Frontal cortex (tissue), 4 donors: ENCODE measurements at places on chromosomes 1 and 21.

DNA sequence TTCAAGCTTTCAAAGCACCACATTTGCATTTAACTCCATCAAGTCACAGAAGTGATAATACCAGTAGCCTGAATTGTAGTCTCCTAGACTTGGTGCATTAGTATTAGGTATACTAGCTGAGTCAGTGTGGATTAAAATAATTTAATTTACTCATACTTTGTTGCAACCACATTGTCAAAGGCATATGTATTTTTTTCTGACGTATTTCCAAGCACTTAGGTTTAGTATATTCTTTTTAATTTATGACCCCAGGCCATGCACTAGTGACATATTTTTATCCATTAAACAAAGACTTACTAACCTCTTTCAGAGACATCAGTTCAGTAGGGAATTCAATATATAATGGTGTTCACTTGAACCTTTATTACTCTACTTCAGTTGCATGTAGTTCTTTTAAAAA, 1894.5 kb downstream of the NCAM2 start:
- DNase-seq = no peak

DNA sequence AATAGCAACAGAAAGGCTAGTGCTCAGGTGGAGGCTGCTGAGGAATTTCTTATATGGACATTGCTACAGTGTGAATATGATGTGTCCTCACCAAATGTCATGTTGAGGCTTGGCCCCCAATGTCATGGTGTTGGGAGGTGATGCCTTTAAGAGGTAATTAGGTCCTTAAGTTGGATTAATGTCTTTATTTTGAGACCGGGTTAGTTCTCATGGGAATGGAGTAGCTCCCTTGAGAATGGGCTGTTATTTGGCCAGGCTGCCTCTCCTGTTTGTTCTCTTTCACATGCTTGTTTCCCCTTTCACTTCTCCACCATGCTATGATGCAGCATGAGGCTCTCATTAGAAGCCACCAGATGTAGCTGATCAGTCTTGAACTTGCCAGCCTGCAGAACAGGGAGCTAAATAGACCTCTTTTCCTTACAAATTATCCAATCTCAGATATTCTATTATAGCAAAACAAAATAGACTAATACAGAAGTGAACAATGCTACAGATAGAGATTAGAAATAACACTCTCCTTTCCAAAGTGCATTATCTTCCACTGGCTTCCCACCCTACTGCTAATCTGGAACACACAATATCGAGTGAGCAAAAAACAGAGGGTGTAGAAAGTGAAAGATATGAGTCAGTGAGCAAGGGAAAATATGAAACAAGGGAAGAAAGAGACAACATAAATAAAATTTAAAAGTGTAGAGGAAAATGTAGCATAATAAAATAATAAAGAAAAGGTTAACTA, 160.2 kb downstream of the NTMT2 start:
- DNase-seq = no peak

- DNase-seq = no peak
These were observed 3.7 kb upstream of the SDC3 start for GRCh38 chr1:30912224-30912623.

DNA sequence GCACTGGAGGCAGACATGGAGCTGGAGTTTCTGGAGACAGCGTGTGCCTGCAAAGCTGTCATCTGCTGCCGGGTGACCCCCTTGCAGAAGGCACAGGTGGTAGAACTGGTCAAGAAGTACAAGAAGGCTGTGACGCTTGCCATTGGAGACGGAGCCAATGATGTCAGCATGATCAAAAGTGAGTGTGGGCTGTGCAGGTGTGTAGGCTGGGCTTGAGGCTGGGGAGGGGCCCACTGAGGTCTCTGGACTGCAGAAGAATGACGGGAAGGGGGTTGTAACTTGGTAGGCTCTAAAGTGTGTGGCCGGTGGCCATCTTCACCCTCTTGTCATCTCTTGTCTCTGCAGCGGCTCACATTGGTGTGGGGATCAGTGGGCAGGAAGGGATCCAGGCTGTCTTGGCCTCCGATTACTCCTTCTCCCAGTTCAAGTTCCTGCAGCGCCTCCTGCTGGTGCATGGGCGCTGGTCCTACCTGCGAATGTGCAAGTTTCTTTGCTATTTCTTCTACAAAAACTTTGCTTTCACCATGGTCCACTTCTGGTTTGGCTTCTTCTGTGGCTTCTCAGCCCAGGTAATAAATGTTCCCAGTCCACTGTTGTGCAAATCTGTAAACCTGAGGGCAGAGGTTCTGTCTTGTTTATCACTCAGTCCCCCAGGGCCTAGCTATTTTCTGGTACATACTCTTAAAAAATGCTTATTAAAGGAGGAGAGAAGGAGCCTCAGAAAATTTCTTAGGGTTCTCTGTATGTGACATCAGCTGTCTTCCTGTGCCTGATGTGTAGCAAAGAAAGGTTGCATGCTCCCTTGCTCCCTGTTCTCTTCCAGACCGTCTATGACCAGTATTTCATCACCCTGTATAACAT, 19.9 kb downstream of the ATP8B2 start:
- no peak for DNase-seq

DNA sequence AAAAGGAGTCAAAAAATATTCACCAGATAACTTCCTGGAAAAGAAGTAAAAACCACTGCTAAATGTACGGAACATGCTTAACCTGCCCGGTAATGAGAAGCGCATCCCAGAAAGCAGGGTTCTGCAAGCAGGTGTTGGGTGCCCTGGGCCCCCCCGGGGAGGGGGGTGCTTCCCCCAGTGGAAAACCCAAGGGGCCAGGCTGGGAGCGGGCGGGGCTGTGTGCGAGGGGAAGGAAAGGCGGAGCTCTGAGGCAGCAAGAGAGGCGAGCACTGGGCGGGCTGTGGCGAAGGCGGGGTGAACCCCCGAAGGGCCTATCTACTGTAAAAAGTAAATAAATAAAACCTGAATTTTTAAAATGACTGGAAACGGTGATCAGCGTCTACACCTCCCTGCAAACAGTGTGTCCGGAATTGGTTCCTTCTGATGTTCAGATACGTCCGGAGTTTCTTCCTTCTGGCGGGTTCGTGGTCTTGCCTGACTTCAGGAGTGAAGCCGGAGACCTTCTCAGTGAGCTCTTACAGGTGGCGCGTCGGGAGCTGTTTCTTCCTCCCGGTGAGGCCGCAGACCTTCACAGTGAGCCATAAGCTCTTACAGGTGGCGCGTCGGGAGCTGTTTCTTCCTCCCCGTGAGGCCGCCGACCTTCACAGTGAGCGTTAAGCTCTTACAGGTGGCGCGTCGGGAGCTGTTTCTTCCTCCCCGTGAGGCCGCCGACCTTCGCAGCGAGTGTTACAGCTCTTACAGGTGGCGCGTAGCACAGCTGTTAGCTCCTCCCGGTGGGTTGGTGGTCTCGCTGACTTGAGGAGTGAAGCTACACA, 13.4 kb downstream of the FTCD start:
- DNase-seq = no peak

GRCh38 chr1:173771560-173771959, 52.9 kb upstream of the DARS2 start:
- DNase-seq = no peak

- DNase-seq = no peak
These were observed 14.0 kb upstream of the ZC3H11B start for GRCh38 chr1:219626865-219627264.

GRCh38 chr1:203048555-203049051, 22.3 kb downstream of the PPFIA4 start:
- no peak for DNase-seq

GRCh38 chr1:147169171-147169570, 3.1 kb downstream of the PRKAB2 start:
- DNase-seq = no peak

- peak; percentile 92 for DNase-seq
These were observed at the start of gene GCLM for GRCh38 chr1:93909146-93910050. GCLM (minus strand) TSS chr1:93909430; CDS start chr1:93909163, 267 bp downstream.

- no peak for DNase-seq
These were observed 7.7 kb downstream of the TFF2 start for GRCh38 chr21:42343101-42343500.

DNA sequence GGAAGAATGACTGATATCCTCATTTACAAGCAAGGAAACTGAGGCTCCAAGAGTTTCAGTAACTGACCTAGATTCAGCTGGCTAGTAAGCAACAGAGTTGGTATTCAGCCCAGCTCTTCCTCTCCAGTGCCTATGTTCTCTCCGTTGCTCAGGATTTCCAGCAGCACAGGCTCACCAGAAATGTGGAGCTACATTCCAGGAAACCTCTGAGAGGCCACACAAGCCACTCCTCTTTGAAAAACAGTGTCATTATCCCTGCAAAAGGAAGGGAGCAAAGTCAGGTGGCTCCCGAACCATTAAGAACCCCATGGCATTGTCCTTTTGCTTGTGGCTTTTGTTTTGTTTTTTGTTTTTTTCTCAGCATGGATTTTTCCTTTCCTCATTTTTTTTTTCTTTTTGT, 40.6 kb upstream of the DUSP10 start:
- DNase-seq = no peak

- DNase-seq = no peak
These were observed at the start of gene CD52 for GRCh38 chr1:26317612-26318337. CD52 (plus strand) TSS chr1:26317958; CDS start chr1:26318018, 60 bp downstream.

DNA sequence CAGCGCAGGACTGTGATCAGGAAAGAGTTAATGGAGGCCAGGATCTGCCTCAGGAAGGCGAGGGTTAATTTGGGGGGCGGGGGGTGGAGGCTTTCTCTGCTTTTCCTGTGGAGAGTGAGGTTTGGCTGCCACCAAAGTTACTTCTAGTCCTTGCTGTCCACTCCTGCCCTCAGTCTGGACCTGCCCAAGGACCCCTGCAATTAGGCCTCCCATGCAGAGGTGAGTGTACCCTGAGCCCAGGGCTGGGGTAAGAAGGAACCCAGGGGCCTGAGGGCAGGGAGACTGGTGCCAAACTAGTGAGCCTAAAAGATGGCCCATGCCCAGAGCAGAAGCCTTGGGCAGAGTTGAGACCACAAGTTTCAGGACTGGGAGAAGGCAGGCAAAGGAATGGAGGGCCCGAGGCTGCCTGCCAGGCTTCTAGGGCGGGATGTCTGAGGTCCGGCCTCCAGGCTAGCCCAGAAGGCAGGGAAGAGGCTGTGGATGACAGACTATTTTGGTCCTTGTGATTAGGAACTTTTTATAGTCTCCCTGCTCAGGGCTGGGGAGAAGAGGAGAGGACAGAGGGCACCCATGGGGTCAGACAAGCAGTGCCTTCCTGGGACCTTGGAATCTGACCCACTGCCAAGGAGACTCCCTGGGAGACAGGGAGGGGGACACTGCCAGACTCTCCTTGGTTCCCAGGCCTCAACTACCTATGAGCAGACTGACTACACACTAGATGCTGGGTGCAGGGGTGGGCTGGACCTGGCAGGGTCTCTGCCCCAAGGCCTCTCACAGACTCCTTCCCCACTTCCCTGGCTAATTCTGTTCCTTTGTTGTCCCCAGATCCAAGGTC, at the start of gene FAM110D:
FAM110D (plus strand) TSS at position 172 of the 835 bp plus-strand sequence. CDS start 2,213 bp downstream, outside the sequence.
- no peak for DNase-seq

GRCh38 chr1:15195420-15196052, 42.0 kb downstream of the TMEM51 start:
- DNase-seq = no peak

DNA sequence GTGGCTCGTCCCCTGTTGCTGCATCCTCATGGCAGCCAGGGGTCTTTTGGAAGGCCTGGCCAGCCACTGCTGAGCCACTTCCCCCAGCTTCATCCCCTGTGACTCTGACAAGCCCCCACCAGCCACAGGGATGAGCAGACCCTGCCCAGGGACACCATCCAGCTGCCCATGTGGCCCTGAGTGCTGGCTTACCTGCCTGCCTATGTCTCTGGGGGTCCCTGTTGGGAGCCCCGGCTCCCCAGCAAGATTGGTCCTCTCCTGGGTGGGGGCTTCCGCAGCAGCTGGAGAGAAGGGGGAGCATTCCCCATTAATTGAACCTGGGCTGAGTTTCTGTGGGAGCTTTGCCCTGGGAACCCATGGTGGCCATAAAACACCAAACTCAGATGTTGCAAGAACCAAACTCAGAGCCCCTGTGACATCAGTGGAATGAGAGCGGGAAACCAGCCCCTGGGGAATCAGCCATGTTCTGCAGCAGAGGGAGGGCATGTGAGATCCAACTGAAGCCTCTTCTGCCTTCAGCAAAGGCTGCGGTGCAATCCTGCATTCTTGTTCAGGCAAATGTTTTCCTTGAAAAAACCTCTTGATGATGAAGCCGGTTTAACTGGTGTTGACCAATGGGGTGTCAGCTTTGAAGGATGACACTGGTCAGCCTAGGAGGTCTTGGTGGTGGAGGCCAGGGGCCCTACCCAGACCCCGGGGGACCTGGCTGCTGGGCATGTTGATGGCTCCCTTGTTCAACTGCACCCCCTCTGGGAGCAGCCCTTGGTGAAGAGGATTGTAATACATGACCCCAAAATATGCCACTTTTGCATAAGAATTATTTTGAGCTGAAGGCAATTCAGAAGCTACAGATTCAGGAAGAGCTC, 28.3 kb upstream of the COL18A1 start:
- DNase-seq = no peak

- DNase-seq = no peak
These were observed 10.3 kb downstream of the KCNN3 start for GRCh38 chr1:154859786-154860155.

GRCh38 chr1:4710592-4711415, 56.4 kb downstream of the AJAP1 start:
- no peak for DNase-seq

GRCh38 chr1:172733815-172734214, 74.9 kb downstream of the FASLG start:
- no peak for DNase-seq

GRCh38 chr1:84303314-84303830, 1.9 kb downstream of the SAMD13 start:
- DNase-seq = no peak

DNA sequence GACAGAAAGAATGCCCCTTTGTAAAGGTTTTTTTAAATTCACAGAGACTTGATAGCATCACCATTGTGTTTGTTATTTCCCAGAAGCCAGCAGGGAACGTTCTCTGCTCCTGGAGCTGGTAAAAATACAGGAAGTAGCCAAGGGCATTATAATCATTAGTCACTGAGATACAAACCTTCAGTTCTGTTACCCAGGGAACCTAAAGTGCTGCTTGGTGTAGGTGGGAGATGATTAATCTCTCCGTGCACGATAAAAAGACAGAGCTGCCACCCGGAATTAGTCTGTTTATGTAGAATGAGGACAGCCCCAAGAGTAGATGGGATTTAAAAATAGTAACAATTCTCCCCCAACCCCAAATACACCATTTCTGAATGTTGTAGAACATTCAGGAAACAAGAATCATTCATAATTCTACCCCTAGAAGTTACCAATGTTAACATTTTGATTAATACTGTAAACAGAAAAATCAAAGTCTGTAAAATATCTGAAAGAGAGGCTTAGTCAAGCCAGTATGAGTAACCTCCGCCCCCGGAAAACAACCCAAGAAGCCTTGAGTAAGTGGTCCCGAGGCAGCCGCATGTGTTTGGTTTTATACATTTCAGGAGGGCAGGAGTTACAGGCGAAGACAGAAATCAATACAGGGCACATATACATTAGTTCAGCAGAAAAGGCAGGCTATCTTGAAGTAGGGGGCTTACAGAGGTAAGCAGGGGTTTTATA, 45.3 kb upstream of the CTBS start:
- DNase-seq = peak; percentile 53

- DNase-seq = peak; percentile 47
These were observed 995 bp downstream of the COLGALT2 start for GRCh38 chr1:184036517-184036949.

DNA sequence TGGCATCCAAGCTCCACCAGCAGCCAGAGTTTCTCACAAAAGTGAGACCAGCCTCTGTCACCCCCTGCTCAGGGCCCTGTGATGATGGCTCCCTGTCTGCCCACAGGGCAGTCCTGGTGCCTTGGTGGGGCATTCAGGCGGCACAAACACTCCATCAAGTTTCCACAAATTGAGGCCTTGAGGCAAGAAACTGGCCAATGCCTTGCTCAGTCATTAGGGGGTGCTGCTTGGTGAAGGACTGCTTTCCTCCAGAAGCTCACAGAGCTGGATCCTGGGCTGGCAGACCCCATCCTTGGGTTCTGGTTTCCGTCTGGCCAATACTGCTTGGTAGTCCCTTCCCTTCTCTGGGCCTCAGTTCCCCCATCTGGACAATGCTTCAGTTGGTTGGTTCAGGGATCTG, 12.5 kb upstream of the AHDC1 start:
- no peak for DNase-seq
